ENCODE measurements at places on chromosomes 2 and 18.

GRCh38 chr2:236256366-236256985 lies 7.7 kb downstream of the ASB18 start:
- DNase-seq = no peak

DNA sequence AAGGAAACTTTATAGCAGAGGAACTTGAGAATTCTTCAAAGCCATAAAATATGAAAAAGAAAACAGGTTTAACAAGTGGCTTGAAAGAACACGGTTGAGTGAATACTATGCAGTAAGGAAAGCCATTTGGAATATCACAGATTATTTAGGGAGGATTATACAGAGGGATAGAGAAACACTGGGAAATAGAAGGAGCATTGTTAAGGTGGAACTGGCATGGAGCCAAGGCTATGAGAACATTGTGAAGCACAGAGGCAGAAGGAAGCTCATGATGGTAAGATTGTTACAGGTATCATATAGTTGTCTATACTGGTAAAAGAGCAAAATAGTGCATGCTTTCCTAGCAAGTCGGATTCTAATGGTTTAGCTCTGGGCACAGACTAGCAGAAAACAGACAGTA lies 87.1 kb downstream of the SS18 start:
- no peak for DNase-seq

- DNase-seq = no peak
These were observed 81.5 kb upstream of the STON1 start for GRCh38 chr2:48448274-48449061.

DNA sequence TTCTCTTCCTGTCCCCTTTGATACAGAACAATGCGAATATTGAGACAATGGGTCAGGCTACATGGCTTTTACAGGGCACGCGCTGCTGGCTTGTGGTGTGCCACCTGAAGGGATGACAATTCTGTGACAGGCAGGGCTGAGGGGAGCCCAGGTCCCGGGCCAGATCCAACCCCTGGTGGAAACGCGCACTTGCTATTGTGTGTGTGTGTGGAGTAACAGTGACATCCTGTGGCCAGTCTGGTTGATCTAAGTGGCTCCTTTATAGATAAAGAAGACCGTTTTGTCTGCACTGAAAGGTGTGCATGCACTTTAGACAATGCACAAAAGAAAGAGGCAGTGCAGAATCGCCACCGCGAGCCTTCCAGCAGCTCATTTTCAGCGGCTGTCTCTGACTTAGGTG lies 273.6 kb downstream of the HRH4 start:
- DNase-seq = no peak

GRCh38 chr2:127004893-127005600 lies 101.9 kb downstream of the BIN1 start:
- no peak for DNase-seq

DNA sequence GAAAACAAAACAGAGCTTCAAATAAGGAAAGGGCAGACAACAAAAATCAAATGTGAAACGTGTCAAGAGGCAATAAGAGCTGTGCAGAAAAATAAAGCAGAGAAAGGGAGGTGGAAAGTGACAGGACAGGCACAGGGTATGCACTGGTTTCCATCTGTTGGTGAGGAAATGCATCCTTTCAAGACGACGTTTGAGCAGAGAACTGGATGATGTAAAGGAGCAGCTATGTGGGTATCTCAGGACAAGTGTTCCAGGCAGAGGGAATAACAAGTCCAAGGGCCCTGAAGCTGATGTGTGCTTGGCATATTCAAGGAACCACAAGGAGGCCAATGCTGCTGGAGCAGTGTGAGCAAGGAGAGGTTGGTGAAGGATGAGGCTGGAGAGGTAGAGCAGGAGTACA lies 168.9 kb upstream of the SERPINE2 start:
- DNase-seq = no peak

GRCh38 chr2:240840435-240841060 lies 20.5 kb upstream of the KIF1A start:
- peak; percentile 84 for DNase-seq

DNA sequence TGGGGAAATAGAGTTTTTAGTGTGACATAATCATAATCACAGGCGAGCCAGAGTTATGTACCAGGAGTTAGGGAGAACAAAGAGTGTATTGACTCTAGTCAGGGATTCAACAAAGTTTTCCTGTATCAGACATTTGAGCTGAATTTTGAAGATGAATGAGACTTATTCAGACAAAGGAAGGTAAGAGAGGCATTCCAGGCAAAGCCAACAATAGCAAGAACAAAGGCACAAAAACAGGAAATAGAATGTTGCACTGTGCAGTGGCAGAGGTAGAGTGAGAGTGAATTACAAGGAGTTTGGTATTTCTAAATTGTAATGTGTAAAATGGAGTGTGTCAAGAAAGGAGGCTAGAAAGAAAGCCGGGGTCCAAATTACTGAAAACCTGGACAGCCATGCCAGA lies 156.2 kb downstream of the CCDC148 start:
- DNase-seq = no peak

GRCh38 chr2:233844836-233845235 lies 9.5 kb downstream of the HJURP start:
- DNase-seq = no peak

- DNase-seq = no peak
These were observed 20.8 kb upstream of the REG3G start for GRCh38 chr2:79004680-79005079.

DNA sequence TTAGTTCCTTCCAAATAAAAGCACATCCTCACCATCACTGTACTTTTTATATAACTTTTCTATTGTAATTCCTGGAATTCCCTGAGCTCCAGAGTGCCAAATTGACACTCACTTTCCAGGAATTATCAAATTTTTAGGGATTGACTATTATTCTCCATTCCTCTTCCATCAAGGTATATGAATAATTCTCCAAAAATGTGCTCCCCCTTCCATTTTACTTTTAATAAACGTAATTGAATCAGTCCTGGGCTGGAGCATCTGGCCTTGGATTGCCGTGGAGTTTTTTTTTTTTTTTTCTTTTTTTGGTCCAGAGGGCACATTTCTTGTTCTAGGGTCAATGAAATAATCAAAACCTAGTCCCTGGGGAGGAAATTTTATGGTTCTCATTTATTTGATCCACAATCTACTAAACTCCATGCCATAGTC lies 304.3 kb downstream of the CDCA7 start:
- DNase-seq = no peak

- DNase-seq = no peak
These were observed 14.1 kb downstream of the ZNF407 start for GRCh38 chr18:74611765-74612164.

- DNase-seq = no peak
These were observed 75.0 kb downstream of the BCL2 start for GRCh38 chr18:63244607-63245006.

Data from head of caudate nucleus (tissue), 42 donors.